Stimulated activated CD4-positive, alpha-beta T cell treated with anti-CD3 and anti-CD28 coated beads, Interleukin-15, amount 100 ng/mL, for 1 hour (primary cell): ENCODE measurements at places on chromosomes 11 and 22.

GRCh38 chr11:99275521-99275920 lies 254.8 kb downstream of the CNTN5 start:
- DNase-seq, result no peak

DNA sequence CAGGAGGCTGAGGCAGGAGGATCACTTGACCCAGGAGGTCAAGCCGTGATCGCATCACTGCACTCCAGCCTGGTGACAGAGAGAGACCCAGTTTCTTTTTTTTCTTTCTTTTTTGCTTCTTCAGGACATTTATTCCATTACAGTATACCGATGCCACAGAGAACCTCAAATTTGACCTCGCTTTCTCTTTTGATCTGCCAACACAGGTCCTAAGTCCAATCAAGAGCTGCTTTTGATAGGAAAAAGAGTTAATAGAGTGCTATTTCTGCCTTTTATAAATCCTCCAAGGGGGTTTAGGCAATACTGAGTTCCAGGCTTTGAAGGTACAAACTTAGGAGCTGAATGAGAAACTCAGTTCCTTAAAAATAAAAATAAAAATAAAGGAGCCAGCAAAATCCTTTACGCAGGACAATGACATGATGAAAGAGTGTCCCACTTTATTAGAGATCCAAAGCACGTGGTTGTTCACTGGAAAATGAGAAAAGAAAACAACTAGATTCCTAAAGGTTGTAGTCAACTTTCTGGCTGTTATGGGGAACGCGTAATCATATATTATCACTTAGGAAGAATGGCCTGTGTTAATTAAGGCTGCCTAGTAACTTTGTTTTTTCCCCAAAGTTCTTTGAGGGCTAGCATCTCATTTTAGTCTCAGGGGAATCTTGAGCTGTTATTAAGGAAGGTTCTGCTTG lies 27.2 kb downstream of the FADD start:
- no peak for DNase-seq

GRCh38 chr11:94751786-94752185 lies 16.4 kb upstream of the AMOTL1 start:
- no peak for DNase-seq

DNA sequence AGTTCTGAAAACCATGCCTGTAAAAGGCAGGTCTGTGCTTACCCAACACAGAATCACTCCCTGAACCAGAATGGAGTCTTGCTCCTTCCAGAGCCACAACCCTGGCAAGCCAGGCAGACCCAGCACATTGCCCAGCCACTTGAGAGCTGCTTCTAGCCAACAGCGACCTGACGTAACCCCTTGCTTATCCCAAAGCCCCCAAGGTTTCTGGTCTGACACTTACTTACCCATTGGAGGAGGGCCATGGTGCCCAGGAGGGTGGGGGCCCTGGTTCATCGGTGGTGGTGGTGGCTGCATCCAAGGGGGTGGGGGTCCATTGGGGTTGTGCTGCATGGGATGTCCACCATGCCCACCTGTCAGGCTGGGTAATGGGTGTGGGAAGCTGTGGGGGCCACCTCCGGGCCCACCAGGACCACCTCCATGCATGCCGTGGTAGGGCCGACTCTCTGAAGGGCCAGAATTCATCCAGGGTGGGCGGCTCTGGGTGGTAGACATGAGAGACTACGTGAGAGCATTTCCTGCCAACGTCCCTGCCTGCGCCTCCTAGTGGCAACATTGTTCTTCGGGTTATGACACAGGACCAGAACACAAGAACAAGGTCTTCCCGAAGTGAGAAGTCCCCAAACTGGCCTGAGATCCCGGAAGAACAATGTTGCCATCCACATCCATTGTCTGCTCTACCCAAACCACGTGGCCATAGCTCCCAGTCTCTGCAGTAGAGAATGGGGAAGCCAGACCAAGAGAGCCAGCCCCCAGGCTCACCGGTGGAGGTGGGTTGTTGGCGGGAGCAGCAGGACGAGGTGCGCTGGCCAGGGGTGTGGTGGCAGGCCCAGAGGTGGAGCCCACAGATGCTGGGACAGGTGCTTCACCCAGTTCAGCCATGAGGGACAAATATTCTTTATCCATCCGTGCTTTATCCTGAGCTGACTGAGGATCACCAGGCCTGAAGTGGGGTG lies 7.8 kb upstream of the PYGM start:
- DNase-seq, result peak; percentile 55

GRCh38 chr22:46798366-46799350 lies 36.2 kb downstream of the TBC1D22A start:
- peak; percentile 68 for DNase-seq

GRCh38 chr11:107898270-107898669 lies 30.0 kb upstream of the RAB39A start:
- no peak for DNase-seq

DNA sequence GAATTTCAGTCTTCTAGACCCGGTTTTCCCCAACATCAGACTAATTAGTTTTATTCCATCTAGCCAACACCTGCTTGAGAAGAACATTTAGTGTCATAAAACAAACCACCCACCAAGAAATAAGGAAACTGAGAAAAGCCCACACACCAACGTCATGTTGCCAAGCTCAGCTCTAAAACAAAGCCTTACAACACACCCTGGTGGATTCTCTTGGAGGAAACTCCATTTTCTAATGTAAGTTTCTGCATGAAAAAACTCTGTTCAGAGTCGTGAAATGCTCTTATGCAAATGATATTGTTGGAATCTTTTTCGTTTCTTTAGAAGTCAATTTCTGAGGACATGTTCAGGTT lies 105.0 kb upstream of the RAG2 start:
- no peak for DNase-seq

DNA sequence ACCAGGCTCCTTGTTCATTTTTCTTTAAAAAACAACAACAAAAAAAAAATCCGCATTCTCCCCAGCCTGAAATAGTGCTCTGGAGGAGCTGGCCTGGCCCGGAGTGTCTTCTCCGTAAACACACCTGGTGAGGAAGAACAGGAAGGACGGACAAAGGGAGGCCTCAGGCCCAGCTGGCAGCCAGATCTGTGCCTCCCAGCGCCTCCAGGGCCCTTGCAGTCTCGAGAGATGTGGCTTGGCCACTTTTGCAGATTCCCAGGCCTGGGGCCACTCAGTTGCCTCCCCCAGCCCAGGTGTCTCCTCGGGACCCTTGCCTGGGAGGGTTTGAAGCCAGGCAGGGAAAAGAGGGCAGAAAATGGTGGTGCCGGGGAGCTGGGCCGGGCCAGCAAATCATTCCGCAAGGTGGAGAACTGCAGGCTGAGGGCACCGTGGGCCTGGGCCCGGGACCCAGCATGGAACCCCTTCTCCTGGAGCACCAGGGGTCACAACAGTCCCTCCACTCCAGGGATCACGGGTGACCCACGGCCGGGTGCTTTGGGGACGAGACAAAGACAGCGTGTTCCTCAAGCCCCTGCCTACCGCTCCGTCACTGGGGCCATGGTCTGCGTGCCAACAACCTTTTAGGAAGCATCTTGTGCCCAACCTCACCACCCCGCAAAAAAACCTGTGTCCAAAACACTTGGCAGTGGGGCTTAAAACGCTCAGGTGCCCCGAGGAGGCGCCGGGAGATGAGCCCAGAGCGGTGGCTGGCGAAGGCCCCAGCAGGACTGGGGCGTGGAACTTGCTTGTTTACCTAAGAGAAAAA lies 67.1 kb upstream of the WNT7B start:
- DNase-seq, result no peak

DNA sequence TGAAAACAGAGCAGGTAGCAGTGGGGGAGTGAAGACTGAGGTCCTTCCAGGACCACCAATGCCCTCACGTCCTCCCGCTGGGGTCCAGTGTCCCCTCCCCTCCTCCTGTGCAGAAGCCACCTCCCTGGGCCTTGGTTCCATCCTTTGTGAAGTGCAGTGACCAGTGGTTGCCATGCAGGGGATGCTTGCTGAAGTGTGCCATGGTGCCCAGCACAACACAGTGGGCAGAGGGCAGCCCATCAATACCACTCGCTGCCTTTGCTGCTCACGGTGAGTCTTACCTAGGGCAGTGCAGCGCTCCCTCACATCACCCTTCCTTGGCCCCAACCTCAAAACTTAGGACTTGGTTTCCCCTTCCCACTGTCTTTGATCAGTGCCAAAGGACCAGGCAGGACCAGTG lies 12.9 kb downstream of the MYEOV start:
- DNase-seq, result no peak

DNA sequence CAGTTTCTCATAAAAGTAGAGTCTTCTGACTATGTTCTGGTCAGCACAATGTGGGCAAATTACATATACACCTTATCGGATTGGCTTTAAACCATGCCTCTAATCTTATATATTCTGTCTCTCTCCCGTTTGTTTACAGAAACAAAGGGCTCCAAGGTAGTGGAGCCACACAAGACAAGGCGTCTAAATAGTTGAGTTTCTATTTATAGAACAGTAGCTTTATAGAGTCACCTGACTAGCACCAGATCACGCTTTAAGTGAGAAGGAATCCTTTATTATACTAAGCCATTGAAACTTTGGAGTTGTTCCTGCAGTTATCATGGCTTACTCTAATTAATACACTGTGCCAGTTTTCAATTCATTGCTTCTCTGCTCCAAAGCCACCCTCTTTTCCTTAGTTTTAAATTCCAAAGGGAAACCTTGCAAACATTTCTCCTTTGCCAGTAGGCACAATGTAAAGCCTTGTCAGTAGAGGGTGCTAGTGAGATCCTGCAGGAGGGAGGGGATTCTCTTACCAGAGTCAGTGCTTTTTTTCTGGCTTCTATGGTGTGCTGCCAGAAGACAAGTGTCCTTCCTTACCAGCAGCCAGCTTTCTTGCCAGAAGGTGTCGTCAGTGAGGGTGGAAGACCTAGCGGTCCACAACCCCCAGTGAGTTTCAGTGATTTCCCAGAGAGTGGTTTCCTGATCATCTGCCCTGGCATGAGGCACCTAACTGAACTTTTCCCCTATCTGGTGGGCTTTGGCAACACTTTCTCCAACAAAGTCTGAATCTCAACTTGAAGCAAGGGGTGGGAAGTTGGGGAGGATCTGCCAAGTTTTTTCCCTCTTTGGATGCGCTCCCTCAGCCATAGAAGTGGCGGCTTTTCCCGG lies 71.7 kb downstream of the RAB38 start:
- no peak for DNase-seq

- no peak for DNase-seq
Observed at GRCh38 chr11:64297699-64298358, 2.3 kb upstream of the CATSPERZ start.

GRCh38 chr11:34754171-34754823 lies 133.4 kb downstream of the EHF start:
- no peak for DNase-seq

DNA sequence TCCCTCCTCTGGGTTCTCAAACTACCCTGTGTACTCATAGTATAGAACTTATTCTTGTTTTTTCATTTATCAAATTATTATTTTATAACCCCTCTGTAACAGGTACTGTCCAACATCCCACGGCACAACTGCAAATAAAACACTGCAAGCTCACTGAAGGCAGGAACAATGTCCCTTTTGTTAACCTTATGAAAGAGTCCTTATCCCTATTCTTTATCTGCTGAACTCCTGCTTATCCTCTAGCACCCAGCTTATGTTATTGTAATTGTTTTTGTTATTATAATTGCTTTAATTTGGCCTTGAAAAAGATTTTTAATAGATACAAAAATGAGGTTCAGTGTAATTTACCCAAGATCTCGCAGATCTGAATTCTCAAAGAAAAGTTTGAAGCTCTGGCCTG lies 130.4 kb downstream of the MSANTD4 start:
- no peak for DNase-seq

DNA sequence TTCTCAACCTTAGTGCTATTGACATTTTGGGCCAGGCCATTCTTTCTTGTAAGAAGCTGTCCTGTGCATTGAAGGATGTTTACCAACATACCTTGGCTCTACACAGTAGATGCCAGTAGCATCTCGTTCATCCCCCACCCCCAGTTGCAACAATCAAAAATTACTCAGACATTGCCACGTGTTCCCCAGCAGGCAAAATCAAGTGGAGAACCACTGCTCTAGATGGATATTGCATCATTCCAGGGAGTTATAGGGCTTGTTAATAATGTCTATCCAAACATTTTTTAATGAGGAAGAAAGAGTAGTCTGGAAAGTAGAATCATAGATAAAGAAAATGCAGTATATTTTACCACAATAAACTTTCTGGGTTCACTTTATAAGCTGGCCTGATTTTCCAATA lies 64.1 kb downstream of the PRMT3 start:
- DNase-seq, result no peak

GRCh38 chr11:60834742-60835533 lies 7.0 kb upstream of the CCDC86 start:
- no peak for DNase-seq

- DNase-seq, result no peak
Observed at GRCh38 chr22:22038178-22038880, 55.7 kb upstream of the TOP3B start.

- no peak for DNase-seq
Observed at GRCh38 chr22:19463491-19464469, 15.2 kb downstream of the UFD1 start.

DNA sequence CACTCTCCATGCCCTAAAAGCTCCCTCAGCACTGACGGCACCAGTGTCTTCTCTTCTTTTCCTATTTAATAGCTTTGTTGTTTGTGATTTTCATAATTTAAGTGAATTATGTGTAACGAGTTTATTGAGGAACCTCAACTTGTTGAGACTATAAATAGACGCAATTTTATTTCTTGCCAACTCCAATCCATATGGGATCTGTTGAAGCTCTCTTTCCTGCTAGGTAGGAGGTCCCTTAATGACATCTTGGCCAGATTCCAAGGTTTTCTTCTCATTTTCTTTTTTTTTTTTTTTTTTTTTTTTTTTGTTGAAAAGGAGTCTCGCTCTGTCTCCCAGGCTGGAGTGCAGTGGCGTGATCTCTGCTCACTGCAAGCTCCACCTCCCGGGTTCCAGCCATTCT lies 14.2 kb downstream of the RTL6 start:
- DNase-seq, result no peak

- no peak for DNase-seq
Observed at GRCh38 chr11:125784678-125785077, 3.2 kb upstream of the PATE3 start.

DNA sequence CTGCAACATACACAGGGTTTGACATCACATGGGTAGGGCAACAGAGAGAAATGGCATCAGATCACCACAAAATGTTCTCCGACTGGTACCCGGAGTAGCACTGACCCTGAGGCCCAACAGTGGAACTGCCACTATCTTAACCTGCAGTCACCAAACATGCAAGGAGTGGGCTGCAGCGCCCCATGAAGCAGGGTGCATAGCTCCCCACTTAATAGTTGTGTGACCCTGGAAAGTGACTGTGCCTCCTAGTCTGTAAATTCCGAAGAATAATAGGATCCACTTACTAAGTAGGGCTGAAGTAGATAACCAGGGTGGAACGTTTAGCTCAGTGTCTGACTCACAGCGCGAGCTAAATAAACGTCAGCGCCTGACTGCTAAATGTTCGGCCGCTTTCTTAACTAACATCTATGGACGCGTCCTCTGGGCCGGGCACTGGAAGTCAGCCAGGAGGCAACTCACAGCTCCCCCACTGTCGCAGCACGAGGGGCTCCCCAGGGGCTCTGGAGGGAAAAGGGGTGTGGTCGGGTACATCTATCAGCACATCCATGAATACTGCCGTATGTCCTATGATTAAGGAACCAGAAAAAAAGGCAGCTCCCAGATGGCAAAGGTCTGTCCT lies 777 bp downstream of the LTO1 start:
- DNase-seq, result no peak

DNA sequence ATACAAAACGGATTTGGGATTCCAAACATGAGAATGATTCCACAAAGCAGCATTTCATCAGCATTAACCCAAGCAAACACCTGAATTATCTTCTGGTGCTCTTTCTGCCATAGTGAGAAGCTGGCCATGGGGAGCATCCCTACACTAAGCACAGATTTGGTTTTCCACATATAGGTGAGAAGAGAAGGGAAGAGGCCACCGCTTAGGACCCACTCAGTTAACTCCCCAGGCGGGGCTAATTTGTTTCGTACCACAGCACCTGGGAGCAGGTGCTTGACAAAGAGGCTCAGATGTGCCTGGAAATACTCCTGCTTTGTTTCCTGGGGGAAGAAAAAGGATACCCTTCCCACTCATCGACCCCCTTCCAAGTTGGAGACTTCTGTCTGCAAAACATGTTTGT lies 64.2 kb downstream of the RAB30 start:
- DNase-seq, result no peak
